Spinal cord (tissue), 10 donors: ENCODE measurements at places on chromosomes 12 and 14.
A peak's percentile ranks its signal among the peaks of the same experiment; 100 is the strongest.

DNA sequence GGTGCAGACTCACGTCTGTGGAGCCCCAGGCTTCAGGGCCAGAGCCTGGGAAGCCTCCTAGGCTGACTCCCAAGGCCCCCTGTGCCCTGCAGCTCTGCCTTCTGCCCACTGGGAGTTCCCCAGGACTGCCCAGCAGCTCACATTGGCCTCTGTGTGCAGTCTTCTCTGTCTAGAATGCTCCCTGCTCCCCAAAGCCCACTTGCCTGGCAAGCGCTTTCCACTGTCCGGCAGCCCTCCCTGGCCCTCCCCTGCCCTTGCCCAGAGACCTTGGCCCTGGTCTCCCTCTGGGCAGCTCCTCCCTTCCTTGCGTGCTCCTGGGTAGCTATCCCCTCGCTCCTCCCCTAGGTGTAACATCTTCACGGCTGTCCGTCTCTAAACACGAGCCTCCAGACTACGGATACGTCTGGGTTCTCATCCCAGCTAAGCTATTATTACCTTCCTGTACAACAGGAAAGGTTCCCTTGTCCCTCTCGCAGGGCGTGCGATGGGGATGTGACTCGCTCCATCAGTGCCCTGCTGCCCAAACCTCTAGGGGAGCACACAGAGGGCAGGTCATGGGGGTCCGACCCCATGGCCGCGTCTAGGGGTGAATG is 325.5 kb upstream of the RTL1 start:
- no peak for DNase-seq

DNA sequence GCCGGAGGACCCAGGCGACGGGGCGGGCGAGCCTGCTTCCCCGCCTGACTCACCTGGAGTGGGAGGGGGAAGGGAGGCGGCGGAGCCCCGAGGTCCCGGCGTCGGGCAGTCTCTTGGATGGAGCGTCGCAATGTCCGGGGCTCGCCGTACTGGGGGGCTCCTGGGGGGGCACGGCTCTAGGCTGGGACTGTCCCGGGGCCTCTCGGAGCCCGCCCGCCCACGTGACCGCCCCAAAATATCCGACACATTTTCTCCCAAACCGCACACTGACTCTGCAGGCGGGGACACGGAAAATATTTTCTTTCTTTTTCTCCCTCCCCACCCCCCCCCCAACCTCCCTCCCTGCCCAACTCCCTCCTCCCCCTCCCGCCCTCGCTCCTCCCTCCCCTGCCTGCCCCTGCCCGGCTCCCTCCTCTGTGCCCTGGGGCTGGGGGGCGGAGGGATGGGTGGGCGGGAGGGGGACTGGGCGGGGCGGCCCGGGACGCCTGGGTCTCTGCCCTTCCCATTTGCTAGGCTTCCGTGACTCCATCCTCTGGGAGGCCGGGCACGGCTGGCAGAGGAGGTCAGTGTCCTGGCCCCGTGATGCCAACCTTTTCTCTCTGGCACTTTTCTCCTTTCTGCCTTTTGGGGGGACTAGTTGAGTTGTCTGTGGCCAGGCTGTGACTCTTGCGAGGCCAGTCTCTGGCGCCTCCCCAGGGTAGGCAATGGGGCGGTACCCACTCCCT is at the start of gene RARG:
TSS of gene RARG (minus strand) at position 289 of the 725 bp plus-strand sequence. CDS start 4,664 bp downstream, outside the sequence.
- DNase-seq = no peak

GRCh38 chr12:117580015-117580717 is 218.7 kb upstream of the NOS1 start:
- no peak for DNase-seq

GRCh38 chr12:51198568-51199365 is 19.1 kb downstream of the POU6F1 start:
- peak; percentile 38 for DNase-seq

DNA sequence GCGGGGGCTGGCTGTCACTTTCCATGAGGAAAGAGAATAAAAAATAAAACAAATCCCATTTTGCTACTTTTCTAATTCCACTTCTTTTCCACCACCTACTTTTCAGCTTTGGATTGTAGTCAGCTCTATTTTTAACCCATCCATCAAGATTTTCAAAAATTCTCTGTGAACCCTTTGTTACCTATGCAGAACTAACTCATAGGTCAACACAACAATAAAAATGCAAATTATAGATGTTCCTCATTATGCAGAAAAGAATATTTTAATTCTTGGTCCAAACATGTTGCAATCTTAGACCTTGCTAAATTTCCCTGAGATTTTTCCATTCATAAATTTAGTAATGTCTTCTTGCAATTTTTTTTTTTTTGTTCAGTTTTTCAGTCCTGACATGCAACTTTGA is 454.5 kb downstream of the ADAMTS20 start:
- no peak for DNase-seq

DNA sequence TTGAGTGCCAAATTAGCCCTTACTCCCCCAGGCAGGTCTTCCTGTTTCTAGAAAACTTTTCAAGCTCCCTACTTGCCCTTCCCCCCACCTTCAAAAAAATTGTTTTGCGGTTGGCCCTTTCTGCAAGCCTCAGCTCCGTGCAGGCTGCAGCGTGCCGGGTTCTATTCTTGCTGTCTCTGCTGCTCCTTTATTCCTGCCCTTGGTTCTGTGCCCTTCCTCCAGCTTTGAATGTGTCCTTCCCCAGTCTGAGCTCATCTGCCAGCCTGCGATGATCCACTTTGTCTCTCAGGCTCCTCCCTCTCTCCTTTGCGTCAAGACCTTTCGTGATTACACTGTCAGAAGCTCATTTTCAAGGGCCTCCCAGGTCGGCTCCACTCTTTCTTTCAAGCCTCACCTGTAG is 98.6 kb downstream of the IRF2BPL start:
- no peak for DNase-seq

DNA sequence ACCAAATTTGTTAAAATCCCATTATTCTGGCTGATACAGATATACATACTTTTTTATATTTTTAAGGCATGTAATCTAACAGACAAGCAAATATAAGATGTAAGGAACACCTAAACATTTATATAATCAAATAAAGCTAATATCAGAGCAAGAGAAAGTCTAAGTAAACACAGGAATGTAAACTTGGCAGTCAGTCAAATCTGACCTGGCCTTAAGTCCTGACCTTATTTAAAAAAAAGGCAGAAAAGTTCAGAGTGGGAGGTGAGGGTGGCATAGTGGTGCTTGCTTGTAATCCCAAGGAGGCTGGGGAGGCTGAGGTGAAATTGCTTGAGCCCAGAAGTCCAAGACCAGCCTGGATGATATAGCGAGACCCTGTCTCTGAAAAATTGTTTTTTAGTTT is 152.6 kb downstream of the DERA start:
- DNase-seq = no peak

DNA sequence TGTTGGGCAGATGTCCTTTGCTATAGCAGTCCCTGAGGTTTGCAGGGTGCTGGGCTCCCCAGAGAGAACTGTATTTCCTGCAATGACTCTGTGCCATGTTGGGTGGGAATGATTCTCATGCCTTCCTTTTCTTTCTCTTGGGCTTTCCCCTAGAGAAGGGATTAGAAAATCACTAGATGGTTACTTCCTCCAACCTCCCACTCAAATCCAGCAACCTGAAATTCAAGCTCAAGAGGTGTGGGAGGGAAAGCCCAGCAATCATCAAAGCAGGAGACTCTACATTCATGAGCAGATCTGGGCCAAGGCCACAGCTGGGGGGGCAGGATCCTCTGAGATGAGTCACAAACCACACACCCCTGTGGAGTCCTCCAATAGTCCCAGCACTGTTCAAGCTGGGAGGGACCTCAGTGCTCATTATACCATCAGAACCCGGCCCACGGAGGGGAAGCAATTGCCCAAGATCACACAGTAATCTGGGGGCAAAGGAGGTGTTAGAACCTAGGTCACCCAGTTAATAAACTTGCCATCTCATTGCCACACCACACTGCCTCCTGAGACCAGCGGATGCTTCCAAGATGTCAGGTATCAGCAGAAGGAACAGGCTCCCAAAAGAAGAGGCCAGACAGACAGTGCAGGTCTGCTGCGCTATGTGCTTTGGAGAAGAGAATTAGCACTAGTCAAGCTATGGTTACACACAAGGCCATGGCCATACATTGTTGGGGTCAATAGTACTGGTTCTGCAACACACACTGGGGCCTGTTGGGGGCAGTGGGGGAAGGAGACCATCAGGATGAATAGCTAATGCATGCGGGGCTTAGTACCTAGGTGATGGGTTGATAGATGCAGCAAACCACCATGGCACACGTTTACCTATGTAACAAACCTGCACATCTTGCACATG is 65.7 kb downstream of the TTC9 start:
- DNase-seq = no peak

DNA sequence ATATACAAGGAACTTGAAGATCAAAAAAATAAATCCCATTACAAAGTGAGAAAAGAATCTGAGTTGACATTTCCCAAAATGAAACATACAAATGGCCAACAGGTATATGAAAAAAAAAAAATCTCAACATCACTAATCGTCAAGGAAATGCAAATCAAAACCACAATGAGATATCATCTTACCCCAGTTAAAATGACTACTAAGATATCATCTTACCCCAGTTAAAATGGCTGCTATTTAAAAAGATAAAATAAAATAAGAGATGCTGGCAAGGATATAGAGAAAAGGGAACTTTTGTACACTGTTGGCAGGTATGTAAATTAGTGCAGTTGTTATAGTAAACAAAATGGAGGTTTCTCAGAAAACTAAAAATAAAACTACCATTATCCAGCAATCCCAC is 44.4 kb downstream of the PLEKHG7 start:
- no peak for DNase-seq

DNA sequence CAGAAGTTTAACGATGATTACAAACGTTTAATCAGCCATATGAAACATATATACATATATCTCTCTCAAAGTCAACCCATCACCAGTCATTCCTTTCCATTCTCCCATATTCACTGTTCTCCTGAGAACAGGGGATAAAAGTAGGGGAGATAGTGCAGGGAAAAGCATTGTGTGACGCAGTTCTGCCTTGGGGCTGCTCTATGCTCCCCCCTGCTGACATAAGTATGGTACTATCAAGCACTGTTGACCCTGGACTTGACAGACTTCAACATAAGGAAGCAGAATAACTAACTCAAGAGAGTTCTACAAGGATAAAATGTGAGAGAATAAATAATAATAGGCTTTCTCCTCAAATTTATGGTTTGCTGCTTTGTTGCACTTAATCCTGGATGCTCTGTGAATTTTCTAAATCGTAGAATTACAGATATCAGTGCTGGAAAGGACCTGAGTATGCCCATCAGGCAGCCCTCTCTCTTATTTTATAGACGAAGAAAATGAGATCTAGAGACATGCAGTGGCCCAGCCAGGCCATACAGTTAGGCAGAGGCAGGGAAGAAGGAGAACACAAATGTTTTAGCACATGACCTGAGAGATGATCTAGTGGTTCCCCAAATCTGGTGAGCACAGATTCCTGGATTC is 87.2 kb downstream of the SCN8A start:
- no peak for DNase-seq

- no peak for DNase-seq
Observed at GRCh38 chr14:65024957-65025356, 38.3 kb downstream of the FNTB start.

DNA sequence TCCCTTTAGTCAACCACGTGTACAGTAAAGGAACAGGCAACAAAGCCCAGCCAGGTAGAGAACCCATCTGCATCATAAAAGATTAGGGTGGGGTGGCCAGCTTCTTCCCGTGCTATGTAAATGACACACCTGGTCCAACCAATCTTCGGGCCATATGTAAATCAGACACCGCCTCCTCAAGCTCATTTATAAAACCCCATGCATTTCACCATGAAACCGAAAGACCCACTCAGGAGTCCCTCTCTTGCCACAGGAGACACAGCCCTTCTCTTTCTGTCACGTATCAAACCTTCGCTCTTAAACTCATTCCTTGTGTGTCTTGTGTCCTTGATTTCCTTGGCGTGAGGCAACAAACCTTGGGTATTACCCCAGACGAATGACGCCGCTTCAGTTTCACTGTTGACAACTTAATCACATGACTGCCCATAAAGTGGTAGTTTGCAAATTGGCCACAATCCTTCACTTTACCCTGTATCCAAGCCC is 59.8 kb upstream of the TBPL2 start:
- DNase-seq = no peak

DNA sequence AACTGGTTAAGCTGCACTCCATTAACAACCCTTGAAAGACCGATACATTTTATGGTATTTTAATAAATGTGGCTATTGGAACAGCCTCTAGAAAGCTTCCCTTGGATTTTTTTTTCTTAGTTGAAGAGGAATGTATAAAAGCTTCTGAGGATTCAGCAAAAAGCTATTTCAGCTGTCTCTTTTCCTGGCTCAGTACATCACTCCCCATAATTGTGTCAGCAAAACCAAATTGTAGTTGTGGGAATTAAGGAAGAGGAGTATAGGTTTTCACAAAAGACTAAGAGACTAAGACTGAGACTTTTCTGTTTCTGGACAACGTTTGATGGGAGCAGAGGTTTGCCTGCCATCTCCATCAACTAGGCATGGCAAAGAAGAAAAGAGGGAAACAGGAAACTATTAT is 106.5 kb downstream of the C12orf50 start:
- DNase-seq = no peak

DNA sequence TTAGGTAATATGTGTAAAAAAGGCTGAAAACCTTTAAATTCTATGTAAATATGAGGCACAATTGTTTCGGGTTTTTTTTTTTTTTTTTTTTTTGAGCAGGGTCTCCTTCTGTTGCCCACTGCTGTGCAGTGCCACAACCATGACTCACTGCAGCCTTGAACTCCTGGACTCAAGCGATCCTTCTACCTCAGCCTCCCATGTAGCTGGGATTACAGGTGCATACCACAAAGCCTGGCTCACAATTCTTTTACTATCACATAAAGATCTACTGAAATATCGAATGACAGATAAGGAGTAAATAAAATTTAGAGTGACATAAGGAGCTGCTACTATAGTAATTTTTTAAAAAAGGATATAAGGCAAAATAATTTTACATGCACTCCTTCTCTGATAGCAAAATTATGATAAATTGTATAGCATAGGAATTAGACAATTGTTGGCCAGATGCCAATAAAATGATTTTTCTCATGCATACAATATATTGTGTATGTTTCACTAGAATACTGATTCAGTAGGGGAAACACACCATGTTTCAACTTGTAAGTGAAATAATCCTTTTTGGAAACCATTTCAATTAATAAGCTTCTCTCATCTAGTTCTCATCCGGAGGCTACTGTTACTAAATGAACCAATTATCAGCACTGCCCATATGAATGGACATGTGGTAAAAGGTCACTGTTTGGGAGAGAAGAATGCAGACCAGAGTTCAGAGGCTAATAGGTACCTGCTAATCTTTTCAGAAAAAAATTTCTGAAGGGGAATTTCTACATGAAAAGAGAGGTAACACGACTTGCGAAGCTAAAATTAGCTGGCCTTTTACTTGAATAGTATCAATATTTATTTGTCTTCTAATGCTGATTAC is 108.4 kb downstream of the PPP1R12A start:
- peak; percentile 15 for DNase-seq
